Astrocyte of the hippocampus (primary cell): ENCODE measurements at places on chromosomes 5 and 9.
A peak's percentile ranks its signal among the peaks of the same experiment; 100 is the strongest.

- DNase-seq = no peak
Measured at GRCh38 chr9:99366621-99367020, 144.5 kb downstream of the SEC61B start.

DNA sequence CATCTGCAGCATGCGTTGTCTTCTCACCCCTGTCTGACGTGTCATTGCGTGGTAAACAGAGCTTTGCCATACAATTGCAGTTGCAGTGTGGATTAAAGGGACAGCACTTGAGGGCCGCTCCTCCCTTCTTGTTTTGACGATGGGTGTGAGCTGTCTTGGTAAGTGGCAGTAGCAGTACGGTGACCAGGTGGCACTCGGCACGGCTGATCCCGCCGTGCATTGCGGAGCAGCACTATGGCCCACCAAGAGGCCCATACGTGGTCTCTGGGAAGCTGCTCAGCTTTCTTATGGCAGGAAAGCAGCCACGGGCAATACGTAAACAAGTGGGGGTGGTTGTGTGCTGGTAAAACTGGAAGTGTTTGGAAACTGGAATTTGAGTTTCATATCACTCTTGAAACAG is 25.1 kb downstream of the EHMT1 start:
- DNase-seq = no peak

GRCh38 chr9:90803860-90804593 is 2.4 kb downstream of the SYK start:
- DNase-seq = no peak

- no peak for DNase-seq
Measured at GRCh38 chr9:133394687-133395271, 18.6 kb downstream of the STKLD1 start.

DNA sequence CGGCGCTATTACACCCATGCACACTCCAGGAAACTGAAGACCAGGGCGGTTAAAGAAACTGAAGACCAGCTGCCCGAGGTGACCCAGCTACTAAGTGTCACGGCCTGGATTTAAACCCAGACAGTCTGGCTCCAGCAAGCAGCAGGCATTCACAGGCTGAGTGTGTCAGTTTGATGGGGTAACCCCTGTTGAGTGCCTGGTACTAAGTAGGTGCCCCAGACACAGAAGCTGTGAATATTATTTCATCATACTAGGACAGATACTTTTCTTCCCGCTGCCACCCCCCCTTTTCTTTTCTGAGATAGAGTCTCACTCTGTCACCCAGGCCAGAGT is 7.3 kb downstream of the ENG start:
- no peak for DNase-seq

- no peak for DNase-seq
Measured at GRCh38 chr5:126961702-126962101, 68.7 kb downstream of the MARCHF3 start.

DNA sequence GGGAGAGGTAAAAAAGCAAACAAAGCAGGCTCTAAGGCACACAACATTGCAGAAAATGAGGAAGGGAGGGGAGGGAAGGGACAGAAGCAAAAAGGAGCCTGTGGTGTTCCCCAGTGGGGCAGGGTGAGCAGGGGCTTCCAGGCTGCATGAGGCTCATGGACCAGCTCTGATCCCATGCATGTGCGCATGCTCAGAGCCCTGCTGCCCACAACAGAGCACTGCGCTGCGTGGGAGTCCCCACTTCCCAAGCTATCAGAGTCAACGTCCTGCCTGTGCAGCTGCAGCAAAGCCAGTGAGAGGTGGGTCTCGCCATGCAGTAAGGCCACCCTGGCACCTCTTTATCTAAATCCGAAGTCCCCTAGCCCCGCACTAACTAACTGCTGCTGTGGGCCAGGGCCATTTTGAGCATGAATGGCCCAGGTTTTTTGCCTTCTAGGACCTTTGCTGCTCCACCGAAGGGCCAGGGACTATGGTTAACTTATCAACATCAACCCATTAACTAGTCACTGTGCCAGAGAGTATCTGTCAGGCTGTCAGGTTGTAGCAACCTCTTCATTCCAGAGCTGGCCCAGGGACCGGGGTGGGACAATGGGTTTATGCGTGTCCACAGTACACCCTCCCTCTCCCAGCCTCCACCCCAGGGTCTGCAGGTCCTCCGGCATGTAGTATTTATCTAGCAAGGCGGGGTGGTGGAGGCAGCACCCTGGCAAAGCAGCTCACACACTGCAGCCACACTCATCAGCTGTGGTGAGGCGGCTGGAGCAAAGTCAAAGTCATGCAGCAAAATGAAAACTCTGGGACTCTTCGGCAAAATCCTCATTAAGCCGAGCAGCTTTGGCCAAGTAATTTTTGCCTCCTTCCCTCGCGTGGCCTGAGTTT is 123.6 kb downstream of the SAXO1 start:
- DNase-seq = no peak

DNA sequence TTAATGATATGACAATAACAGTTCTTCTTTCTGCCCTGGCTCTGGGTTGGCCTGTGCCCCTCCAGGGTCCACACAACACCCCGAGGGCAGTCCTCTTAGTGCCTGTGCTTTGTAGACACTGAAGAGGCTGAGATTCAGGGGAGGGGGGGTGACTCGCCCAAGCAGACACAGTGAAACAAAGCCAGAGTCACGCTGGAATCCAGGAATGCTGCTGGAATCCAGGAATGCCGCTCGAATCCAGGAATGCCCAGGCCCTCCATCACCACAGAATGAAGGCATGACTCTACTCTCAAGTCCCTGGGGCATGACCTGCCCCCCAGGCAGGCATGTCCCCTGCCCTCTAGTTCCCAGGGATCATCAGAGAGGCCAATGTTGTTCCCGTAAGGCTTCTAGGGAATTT is 73.1 kb downstream of the LRSAM1 start:
- DNase-seq = peak; percentile 88

- DNase-seq = no peak
Measured at GRCh38 chr5:56663523-56663922, 151.8 kb upstream of the MAP3K1 start.

DNA sequence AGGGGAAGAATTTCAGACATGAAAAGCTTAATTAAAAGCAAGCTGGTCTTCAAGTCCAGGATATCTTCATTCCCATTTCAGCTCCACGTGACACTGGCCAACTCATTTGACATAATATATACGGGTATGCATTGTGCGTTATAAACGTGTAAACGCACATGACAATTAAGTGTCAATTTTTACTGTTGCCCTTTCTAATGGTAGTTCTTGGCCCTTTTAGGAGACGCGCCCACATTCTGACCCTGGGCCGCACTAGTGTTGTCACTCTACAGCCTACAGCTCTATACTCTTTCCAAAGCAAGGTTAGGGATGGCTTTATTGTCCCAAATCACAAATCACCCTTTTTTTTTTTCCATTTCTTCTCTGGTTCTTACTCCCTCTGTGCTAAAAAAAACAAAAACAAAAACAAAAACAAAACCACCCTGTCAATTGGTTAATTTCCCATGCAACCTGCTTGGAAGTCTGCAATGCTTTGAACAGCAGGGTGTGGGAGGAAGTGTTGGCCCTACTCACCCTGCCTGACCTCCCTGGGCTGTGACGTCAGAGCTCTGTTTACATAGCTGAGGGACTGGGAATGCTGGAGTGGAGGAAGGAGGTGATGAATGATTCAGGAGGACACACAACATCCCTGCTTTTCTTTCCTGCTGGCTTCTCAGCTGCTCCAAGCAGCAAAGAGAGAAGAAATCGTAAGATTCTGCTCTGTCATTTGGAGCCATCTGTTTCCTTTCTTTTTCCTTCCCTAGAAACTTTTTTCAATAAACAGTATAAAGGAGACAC is 19.3 kb downstream of the RFK start:
- DNase-seq = peak; percentile 86

- no peak for DNase-seq
Measured at GRCh38 chr9:110338143-110338542, 480 bp upstream of the TXNDC8 start.

DNA sequence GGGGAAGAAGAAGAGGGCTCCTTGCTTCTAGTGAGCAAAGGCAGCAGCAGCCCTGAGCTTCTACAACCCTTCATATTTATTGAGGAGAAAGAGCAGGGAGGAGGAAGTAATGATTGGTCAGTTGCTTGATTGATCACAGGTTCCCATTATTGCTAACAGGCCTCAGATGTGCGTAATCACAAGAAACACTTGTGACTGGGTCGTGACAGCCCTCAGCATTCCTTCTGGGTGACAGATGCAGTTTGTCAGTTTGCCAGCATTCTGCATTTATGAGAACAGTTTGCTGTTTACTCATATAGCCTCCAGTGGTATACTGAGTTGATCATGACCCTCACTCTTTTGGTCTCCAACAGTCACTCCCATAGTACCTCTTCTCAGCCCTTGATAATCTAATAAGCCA is 111.5 kb upstream of the TNC start:
- no peak for DNase-seq

- DNase-seq = peak; percentile 45
Measured at GRCh38 chr5:90015584-90016018, 394.0 kb downstream of the CETN3 start.

- DNase-seq = no peak
Measured at GRCh38 chr9:36637491-36638270, 65.0 kb downstream of the MELK start.

GRCh38 chr5:28734396-28734795 is 1696.0 kb upstream of the CDH9 start:
- no peak for DNase-seq

DNA sequence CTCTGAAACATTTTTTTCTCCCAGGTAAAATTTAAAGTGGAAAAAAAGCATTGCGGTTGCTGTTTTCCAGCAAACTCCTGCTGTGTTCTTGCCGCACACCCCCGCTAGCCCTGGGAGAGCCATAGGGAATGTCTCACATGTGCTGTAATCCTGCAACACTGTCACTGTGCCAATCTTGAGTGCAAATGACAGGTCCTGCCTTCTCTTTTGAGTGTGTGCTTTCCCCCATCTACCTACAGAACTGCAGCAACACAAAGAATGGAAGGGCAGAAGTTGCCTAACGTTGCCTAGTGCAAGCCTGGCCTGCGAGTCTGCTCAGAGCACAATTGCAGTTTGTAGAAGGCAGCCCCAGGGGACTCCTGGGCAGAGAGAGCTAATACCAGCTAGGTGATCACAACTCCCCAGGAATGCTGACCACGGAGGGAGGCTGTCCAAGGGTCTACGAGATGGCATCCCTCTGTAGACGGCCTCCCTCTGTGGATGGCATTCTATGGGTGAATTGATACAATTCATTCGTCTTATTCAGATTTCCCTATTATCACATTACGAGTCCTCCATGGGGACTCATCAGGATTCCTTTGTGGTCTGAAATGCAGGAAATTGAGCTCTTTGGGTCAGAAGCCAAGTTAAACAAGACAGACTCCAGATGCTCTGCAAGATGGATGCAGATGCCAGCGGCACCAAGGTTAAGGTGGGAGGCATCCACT is 172.6 kb upstream of the S1PR3 start:
- peak; percentile 68 for DNase-seq

- no peak for DNase-seq
Measured at GRCh38 chr5:38913714-38914113, 67.9 kb downstream of the OSMR start.

DNA sequence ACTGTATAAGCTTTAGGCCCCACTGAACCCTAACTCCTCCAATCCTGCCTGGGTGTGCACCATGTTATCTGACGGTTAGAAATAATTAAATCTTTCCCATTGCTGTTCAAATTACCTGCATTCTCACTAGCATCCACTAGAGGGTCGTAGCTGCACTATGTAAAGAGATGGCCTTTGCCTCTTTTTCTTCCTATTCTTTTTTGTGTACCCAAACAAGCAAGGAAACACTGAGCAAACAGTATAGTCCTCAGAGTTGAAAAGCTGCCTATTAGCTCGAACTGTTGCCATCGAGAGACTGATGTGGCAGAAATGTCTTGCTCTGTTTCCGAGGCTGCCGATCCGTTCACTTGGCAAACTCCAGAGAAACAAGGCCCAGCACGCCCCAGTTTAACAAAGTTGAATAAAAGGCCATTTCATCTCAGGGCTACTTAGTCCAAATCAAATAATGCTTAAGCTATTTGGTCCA is 163.8 kb upstream of the TRPM3 start:
- DNase-seq = peak; percentile 82

GRCh38 chr9:135218331-135219225 is 131.1 kb downstream of the OLFM1 start:
- DNase-seq = no peak

- DNase-seq = no peak
Measured at GRCh38 chr9:136865768-136866103, 372 bp downstream of the EDF1 start.

DNA sequence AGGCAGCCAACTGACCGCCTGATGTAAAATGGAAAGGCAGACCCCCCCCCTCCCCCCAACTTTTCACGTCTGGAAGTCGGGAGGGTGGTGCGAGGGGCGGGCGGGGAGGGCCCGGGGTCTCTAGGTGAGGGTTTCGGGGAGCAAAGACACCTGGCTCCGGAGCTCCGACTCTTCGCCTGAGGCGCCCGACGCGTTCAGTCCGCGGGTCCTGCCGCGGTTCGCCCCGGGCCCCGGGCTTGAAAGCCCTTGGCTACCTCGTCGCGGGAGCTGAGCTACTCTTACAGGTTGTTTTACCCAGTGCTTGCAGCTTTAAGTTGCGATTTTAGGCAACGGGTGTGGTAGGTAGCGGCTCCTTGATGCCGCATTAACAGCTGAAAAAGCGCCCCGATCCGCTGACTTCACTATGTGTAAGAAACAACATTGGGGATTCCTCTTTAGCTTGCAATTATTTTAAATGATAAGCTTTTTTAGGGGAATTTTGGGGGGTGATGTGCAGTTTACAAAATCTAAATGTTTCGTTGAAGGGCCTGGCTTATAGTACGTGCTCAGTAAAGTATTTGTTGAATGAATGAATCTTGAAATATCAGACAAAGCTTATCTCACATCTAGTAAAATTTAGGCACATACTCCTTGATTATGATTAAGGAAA is 722 bp downstream of the CDC42SE2 start:
- DNase-seq = peak; percentile 64
